ENCODE measurements at places on chromosomes 2 and 18.

DNA sequence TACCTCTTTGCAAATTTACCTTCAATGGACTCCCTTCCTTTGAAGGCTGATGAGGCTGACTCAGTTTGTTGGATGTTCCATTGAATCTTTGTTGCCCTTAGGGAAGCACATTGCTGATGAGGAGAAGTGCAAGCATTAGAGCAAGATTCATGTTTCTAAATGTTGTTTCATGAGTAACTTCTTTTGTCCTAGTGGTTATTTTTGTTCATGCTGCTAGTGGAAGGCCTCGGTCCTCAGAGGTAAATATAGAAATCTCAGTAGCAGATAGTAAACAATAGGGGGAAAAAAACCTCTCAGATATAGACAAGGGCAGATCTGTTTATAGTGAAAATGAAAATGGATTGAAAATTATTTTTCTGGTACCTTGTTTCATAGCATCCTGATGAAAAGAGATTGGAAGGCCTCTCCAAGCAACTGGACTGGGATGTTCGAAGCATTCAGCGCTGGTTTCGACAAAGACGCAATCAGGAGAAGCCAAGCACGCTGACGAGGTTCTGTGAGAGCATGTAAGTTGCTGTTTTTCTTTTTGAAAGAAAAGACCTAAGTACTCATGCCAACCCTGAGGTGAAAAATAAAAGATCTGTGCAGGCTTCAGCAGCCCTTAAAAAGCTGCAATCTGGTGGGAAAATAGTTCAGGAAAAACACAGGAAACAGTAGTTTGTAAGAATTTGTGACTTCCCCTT lies 104.9 kb downstream of the CERS6 start:
- no peak for DNase-seq

DNA sequence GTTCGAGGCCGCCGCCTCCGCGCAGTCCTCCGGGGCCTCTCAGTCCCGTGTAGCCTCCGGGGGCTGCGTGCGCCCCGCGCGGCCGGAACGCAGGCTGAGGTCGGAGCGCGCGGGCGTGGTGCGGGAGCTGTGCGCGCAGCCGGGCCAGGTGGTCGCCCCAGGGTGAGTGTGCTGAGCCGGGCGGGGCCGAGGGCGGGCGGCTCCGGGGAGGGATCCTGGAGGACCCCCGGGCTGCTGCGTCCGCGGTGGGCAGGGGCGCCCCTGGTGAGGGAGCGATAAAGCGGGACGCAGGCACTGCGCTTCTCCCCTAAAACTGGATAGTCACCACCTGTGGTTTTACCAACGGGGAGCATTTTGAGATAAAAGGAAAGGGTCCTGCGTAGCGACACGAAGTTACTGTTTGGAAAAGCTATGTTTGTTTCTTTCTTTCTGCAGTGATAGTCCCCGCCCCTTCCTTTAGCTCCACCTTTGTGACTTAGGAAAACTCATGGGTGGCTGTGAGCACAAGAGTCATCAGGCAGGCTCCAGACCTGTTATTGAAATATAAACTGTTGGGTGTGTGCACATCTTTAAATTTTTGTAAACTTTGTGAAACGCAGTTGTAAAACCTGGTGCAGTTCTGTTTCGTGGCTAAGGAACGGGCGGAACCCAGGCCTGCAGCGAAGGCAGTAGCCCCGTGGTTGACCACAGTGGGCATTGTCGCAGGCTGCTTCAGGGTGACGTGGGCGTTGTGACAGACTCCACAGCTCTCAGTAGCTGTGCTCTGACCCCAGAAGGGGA lies 687 bp downstream of the CTDP1 start:
- no peak for DNase-seq

GRCh38 chr2:107804608-107805498 lies 21.8 kb upstream of the RGPD4 start:
- no peak for DNase-seq

DNA sequence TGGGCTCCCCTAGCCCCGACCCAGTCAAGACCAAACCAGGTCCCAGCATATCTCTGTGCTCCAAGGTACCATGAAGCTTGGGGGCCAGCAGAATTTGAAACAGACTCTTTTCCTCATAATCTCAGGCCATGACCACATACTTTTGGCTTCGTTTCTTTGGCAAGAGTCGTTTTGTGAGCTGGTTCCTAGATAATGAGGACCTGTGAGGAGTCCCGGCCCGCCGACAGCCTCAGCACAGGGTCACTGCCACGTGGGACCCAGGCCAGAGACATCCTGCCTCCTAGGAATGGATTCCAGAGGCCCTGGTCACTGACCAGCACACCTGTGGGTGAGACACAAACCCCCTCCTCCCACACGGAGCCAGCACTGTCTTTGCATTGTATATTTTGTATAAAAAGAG lies 73.5 kb downstream of the VAPA start:
- no peak for DNase-seq

DNA sequence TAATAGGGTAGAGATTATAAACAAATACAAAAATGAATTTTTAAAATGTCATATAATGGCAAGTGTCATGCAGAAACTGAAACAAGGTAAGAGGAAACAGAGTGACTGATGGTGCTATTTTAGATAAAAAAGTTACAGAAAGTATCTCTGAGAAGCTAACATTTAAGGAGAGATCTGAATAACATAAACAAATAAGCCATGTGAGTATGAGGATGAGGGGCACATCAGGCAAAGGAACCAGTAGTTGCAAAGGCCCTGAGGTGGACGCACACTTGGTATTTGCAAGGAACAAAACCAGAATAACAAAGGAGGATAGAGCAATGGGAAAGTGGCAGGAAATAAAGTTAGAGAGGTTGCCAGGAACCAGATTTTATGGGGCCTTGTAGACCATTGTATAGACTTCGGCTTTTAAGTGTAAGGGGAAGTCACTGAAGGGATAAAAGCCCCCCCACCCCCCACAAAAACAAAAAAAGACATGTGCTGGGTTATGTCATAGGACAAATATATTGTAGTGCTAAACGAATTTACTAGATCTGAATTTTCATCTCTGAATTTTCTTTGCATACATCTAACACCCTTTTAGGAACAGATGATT lies 159.2 kb downstream of the DTNB start:
- no peak for DNase-seq

GRCh38 chr18:33583901-33584300 lies 5.9 kb downstream of the ASXL3 start:
- DNase-seq: no peak

DNA sequence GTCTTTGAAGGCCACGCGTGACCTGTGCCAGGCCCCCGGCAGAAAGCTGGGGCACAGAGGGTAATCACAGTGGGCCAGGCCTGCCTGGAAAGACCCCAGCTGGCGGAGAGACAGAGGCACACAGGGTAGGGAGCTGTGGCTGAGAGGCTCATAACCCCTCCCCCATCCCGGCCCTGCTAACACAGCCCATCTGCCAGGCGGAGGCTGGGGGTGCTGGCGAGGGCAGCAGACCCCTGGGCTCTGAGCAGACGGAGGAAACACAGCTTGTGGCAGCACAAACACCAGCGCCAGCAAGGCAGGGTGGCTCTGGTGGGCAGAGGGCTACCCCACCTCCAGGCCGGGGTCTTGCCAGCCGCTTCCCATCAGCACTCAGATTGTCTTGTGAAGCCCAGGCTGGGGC lies 19.0 kb downstream of the HS6ST1 start:
- DNase-seq: no peak

GRCh38 chr2:223536546-223536945 lies 65.6 kb downstream of the SCG2 start:
- DNase-seq: no peak
